ENCODE measurements at places on chromosomes 1 and 21.

DNA sequence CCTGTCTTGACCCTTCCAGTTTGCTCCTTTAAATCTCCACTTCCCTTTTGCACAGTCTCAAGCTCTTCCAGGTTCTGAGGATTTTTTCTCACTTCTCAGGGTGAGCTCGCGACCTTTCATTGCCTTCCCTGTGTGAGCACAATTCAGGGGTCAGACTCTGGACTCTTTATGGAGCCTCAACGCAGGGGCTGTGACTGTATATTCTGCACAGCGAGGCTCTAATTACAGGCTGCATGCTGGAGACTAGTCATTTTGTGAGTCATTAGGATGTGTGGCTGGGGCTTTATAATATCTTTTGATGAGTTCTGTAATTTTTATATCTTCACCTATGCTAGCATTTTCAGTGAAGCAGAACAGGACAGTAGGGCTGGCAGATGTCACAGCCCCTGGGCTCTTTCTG is 270.7 kb downstream of the KAZN start:
- no peak for DNase-seq

- DNase-seq: peak; percentile 63
These were observed 16.7 kb downstream of the POU3F1 start for GRCh38 chr1:38029685-38030511.

DNA sequence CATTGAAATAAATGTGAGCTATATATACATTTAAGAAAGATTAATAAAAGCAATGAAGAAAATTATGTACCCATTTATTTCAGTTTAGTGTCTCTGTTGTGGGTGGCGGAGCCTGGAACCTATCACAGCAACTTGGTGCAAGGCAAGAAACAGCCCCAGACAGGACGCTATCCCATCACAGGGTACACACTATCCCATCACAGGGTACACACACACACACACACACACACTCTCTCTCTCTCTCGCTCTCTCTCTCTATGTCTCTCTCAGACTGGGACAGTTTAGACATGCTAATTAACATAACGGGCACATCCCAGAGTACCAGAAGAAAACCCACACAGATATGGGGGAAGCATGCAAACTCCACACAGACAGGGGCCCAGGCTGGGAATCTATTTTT is 6.5 kb upstream of the IL6R start:
- no peak for DNase-seq

GRCh38 chr1:25924454-25924853 is 18.2 kb upstream of the STMN1 start:
- no peak for DNase-seq

- no peak for DNase-seq
These were observed 112.2 kb downstream of the PDE9A start for GRCh38 chr21:42765656-42766055.

DNA sequence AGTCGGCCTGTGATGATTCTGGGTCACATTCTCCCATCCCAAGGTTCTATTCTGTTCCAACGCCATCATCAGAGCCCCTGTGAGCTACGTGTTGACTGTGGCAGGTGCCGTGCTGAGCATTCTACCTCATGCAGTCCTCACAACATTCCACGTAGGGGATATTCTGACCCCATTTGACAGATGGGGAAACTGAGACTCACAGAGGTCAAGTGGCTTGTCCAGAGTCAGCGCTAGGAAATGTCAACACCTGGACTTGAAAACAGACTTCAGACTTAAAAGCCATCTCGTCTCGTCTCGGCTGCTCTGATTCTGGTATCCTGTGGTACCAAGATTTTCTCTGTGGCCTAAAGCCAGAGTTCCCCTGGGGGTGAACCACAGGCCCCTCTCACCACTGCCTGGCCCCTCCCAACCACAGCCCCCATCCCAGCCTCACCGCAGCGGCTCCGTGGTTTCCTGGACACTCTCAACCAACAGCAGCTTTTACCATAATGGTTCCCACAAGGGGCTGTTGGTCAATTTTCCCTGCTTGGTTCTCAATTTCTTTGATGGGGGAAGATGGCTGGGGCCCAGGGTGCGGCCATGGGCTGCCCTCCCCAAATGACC is 39.6 kb downstream of the SDC3 start:
- no peak for DNase-seq

GRCh38 chr1:10632691-10633090 is 157.9 kb downstream of the PEX14 start:
- no peak for DNase-seq

GRCh38 chr1:183025782-183026774 is 2.9 kb downstream of the LAMC1 start:
- peak; percentile 48 for DNase-seq

DNA sequence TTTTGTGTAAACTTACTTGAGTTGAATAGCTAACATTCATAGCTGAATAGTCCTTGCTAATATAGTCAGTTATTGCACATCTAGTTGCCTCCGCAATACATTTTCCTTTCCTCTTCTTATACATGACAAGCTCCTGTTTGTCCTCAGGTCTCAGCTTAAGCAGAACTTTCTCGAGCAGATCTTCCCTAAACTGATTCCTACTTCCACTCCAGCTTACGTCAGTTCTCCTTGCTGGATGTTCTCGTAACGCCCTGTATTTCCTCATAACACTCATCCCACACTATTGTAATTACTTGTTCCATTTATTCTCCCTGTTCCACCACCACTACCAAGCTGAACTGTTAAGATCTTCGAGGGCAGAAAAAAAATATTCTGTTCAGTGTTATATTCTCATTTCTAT is 15.1 kb upstream of the OMA1 start:
- no peak for DNase-seq

DNA sequence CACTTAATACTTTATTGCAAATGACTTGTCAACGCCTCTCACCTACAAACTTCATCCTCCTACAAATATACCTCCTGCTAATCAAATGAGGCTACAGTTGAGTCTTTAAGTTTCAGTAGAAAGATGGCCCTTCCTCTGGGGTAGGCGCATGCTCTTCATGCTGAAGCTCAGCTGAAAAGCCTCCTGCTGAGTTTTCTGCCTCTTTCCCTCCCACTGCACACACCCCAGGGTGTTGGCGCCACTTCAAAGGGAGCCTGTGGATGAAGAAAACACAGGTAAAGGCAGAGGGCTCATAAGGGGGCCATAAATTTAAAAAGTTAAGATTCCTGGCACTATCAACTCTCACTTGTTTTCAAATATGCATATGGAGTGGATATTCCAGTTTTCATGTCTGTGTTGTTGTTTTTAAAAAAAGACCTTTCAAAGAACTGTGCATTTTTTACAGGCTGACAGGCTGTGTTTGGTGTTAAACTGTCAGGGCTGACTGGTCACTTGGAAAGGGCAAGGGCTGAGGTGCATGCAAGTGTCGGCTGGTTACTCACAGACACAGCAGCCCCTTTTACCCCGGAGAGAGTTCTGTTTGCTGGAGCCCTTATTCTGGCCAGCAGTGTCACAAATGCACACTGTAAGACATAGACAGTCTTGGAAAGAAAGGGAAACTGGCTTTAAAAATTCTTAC is 42.9 kb upstream of the LGALS8 start:
- DNase-seq: peak; percentile 39

DNA sequence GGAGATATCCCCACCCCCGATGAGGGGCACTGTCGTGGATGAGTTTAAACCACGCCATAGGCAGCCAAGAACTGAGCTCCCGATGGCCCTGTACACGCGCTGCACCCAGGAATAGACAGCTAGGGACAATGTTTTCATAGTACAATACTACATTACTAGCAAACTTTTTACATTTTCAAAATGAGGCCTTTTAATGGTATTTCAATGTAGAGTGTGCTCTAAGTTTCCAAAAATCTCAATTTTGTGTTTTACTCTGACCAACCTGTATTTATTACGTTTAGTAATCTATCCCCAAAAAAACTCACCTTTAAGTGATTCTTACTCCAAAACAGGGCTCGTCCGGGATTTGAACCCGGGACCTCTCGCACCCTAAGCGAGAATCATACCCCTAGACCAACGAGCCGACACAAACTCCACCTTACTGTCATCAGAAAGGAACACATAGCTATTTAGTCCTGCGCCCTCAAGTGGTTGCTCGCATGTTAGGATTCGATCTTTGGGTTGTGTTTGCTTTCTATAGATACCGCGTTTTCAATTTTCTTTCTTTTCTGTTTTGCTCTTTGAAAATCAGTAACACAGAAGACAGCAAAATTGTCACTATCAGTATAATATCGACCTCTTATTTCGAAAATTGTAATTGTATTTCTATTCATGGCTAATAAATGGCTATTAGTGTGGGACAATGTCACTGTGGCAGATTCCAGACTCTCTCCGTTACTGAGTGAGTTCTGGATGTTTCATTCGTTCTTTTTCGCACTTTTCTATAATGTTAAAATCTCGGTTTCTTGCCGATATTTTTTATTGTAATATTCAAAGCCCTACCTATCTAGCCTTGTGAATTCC is 6.4 kb upstream of the MPZL1 start:
- DNase-seq: peak; percentile 80

- no peak for DNase-seq
These were observed 345.7 kb downstream of the ZNF326 start for GRCh38 chr1:90340606-90341005.

DNA sequence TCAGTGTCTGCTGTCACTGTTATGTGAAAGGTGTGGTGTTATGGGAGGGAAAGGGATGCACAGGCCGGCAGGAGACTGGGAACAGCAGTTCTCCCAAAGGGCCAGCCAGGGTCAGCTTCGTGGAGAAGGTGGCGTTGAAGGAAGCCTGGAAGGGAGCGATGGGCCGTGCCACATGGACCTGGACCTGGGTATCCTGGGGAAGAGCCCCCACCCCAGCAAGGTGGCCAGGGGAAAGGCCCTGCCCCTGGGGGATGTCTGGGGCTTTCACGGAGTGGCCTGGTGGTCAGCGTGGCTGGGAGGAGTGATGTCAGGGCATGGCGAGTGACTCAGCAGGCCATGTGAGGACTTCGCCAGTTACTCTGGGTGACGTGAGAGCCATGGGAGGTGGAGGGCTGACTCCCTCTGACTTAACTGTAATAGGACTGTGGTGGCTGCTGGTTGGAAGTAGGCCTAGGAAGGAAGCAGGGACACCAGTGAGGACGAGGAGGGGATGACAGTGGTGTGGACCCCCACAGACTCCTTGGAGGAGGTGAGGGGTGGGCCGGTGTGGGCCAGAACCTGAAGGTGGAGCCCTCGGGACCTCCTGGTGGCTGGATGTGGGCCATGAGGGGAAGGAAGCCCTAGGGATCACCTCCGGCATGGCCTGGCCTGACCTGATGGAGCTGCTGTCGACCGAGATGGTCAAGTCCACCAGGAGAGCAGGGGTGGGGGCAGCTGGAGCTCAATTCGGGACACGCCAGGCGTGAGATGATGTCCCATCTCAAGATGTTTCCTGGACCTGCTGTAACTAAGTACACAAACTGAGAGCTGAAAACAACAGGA is 54.5 kb downstream of the BACE2 start:
- DNase-seq: no peak

DNA sequence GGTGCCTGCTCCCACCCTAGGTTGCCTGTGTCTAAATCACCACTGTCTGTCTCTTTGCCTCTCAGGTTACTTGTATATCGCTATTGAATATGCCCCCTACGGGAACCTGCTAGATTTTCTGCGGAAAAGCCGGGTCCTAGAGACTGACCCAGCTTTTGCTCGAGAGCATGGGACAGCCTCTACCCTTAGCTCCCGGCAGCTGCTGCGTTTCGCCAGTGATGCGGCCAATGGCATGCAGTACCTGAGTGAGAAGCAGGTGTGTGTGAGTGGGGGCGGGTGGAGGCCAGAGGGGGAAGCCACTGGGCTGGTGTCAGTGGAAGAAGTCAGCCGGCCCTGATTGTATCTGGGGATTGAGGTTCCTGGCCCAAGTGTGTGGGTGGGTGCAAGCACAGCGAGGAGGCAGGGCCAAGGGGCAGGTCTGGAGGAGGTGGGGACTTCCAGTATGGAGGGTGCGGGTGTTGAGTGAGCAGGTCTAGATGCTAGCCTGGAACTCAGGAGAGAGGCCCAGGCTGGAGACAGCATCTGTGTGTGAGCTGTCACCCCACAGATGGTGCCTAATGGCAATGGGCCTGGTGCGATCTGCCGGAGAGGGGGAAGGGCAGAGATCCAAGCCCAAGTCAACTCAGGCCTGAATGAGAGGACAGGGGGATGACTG is 17.2 kb downstream of the TIE1 start:
- DNase-seq: no peak

- DNase-seq: no peak
These were observed 127.0 kb downstream of the AKT3 start for GRCh38 chr1:243723050-243723449.

Data from right kidney (tissue), 9 donors.